ENCODE measurements at places on chromosomes 4 and X.

DNA sequence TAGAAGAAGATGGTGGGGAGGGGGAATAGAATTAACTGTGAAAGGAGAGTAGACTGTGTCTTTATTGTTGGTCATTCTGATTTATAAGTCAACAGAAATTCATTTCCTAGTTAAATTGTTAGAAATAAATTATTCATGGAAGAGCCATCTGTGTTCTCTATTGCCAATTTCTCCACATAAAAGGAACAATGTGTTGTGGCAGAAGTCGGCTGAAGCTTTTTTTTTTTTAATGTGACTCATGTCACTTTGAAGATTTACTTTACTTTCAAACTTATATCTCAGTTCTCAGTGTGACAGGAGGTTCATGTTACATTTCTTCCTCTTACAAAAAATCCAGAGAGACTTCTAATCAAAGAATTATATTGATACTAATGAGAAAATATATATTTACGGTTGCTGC lies 60.5 kb downstream of the CPE start:
- H3K4me3 ChIP-seq: no peak overlapping the region
- no peaks in the 10 kb centered on the region for H3K27me3 ChIP-seq
- no peaks in the 10 kb centered on the region for H3K36me3 ChIP-seq
- DNase-seq: no peak

- H3K36me3 ChIP-seq: peaks cover 59% of the 10 kb centered on the region
- H3K4me1 ChIP-seq: no peaks in the 10 kb centered on the region
- no peak for DNase-seq
- H3K27me3 ChIP-seq: no peaks in the 10 kb centered on the region
- H3K4me3 ChIP-seq: no peak overlapping the region
Measured at GRCh38 chrX:68511255-68511654, 12.4 kb downstream of the YIPF6 start.

- H3K4me3 ChIP-seq: no peak overlapping the region
- H3K27ac ChIP-seq: no peak overlapping the region
- no peak for DNase-seq
- H3K27me3 ChIP-seq: no peaks in the 10 kb centered on the region
- peaks cover 52% of the 10 kb centered on the region for H3K36me3 ChIP-seq
Measured at GRCh38 chr4:1967512-1968149, 41.1 kb downstream of the NELFA start.

DNA sequence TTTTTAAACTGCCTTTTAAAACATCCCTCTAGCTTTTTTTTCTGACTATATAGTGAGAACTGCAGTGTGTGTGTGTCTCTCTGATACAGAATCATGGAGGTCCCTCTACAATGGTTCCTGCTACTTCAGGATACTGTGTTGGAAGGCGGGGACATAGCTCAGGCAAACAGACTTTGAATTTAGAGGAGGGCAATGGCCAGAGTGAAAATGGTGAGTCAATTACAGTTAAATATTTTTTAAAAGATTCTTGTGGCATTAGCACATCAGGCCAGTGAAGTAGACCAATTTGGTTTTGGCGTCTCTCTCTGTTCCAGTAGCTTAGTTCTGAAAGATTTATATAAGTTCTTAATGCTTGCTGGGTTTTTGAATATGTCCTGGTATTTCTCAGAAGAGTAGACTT lies 47.1 kb downstream of the ALG13 start:
- no peak overlapping the region for H3K27ac ChIP-seq
- peaks cover 2% of the 10 kb centered on the region for H3K27me3 ChIP-seq
- H3K4me3 ChIP-seq: no peak overlapping the region
- no peaks in the 10 kb centered on the region for H3K4me1 ChIP-seq
- no peaks in the 10 kb centered on the region for H3K36me3 ChIP-seq
- DNase-seq: no peak

DNA sequence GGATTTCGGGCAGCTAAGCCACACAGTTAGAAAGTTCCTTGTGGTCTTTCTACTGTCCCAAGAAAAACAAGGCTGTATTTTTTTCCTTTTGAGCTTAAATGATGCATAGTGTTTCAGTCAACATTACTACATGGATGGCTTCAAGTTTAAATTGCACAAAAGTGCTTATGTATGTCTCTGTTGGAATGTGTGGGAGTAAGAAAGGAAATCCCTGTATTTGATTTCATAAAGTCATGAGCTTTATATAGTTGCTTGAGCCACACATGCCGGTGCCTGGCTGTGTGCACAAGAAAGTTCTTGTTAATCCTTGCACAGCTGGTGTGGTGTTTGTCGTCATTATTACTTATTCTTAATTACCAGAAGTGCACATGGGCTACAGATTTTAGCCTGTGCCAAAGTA lies 262.2 kb downstream of the ARHGAP10 start:
- no peak overlapping the region for H3K27ac ChIP-seq
- no peaks in the 10 kb centered on the region for H3K27me3 ChIP-seq
- H3K4me3 ChIP-seq: no peak overlapping the region
- peaks cover 17% of the 10 kb centered on the region for H3K36me3 ChIP-seq

DNA sequence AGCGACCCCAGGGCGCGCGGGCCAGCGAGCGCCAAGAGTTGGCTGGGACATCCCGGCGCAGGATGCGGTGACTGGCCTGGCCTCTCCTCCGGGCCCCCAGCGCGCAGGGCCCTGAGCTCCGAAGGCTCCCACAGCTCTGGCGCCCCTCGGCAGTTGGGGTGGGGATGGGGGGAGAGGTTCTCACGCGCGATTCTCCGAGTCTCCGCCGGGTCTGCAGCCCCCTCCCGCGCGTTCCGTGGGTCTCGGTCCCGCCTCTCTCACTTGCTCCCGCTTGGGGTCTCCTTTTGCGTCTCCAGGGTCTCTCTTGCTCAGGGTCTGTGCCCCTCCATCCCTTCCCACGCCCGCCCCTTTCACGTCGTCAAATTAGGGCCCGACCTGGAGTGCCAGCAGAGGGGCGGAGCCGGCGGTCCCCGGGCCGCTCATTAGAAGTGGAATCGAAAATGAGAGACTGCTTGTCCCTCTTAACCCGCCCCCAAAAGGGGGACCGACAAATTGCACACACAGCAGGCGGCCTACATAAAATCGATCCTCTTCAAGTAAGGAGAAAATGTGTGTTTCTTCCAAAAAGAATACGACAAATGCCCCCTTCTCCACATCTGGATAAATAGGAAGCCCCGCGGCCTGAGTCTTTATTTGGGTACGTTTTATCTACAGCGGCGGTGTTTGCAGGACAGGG lies 877 bp upstream of the NKX1-1 start:
- no peak for DNase-seq
- H3K27ac ChIP-seq: no peak overlapping the region
- peaks cover 54% of the 10 kb centered on the region for H3K27me3 ChIP-seq
- no peaks in the 10 kb centered on the region for H3K36me3 ChIP-seq
- peaks cover 5% of the 10 kb centered on the region for H3K4me1 ChIP-seq

DNA sequence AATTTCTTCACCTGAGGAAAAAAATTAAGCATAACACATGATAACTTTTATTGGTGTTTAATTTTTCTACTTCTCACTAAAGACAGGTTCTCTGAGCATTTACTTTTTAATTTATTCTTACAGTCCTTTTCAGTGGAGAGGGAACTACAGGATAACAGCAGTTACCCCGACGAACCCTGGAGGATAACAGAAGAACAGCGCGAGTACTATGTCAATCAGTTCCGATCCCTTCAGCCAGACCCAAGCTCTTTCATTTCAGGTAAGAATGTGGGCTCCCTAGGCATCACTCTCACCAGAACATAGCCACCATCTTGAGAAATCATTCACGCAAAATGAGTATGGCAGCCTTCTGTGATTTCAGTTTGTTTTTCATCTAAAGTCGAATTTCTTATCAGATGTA lies 100.8 kb downstream of the REPS2 start:
- no peaks in the 10 kb centered on the region for H3K4me1 ChIP-seq
- H3K4me3 ChIP-seq: no peak overlapping the region
- no peak for DNase-seq
- H3K27ac ChIP-seq: no peak overlapping the region
- H3K36me3 ChIP-seq: no peaks in the 10 kb centered on the region

- H3K27me3 ChIP-seq: no peaks in the 10 kb centered on the region
- H3K4me3 ChIP-seq: no peak overlapping the region
- no peak for DNase-seq
Measured at GRCh38 chr4:54568184-54568583, 89.6 kb upstream of the KIT start.

GRCh38 chr4:118346495-118346894 lies 6.3 kb downstream of the PRSS12 start:
- no peaks in the 10 kb centered on the region for H3K4me1 ChIP-seq
- no peak overlapping the region for H3K4me3 ChIP-seq
- no peak overlapping the region for H3K27ac ChIP-seq
- H3K27me3 ChIP-seq: no peaks in the 10 kb centered on the region
- no peak for DNase-seq

- no peak for DNase-seq
- no peak overlapping the region for H3K4me3 ChIP-seq
- no peak overlapping the region for H3K27ac ChIP-seq
- no peaks in the 10 kb centered on the region for H3K36me3 ChIP-seq
Measured at GRCh38 chr4:134591326-134591725, 389.7 kb upstream of the PABPC4L start.

GRCh38 chrX:31092476-31092875 lies 20.6 kb upstream of the FTHL17 start:
- no peaks in the 10 kb centered on the region for H3K27me3 ChIP-seq
- DNase-seq: no peak
- no peak overlapping the region for H3K27ac ChIP-seq
- no peak overlapping the region for H3K4me3 ChIP-seq
- no peaks in the 10 kb centered on the region for H3K4me1 ChIP-seq

DNA sequence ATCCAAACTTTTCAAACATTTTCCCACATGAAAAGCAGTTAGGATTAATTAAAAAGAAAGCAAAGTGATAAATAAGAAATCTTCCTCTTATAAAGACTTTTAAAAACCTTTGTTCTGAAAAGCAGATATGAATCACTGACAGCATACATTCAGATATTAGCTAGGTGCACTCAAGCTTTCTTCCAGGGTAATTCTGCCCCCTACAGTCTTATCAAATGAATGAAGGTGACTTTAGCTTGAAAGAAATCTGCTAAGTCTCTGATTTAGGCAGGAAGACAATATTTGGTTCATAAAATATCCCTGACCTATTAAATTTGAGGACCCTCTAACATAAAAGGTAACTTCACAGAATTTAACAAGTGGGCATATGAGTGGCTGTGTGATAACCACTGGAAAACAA lies 209.1 kb upstream of the FAM47A start:
- H3K27ac ChIP-seq: no peak overlapping the region
- DNase-seq: no peak
- no peaks in the 10 kb centered on the region for H3K27me3 ChIP-seq
- H3K4me1 ChIP-seq: no peaks in the 10 kb centered on the region

GRCh38 chrX:9862525-9862924 lies 76.3 kb downstream of the SHROOM2 start:
- DNase-seq: no peak
- H3K4me3 ChIP-seq: no peak overlapping the region
- no peaks in the 10 kb centered on the region for H3K4me1 ChIP-seq
- H3K27me3 ChIP-seq: no peaks in the 10 kb centered on the region

- H3K36me3 ChIP-seq: no peaks in the 10 kb centered on the region
- no peak for DNase-seq
- H3K4me1 ChIP-seq: no peaks in the 10 kb centered on the region
- peak overlapping the region; percentile 74 for H3K4me3 ChIP-seq
- peak overlapping the region; percentile 88 for H3K27ac ChIP-seq
- no peaks in the 10 kb centered on the region for H3K27me3 ChIP-seq
Measured at GRCh38 chrX:129522184-129523078, 859 bp downstream of the SMARCA1 start.

GRCh38 chr4:159269116-159269515 lies 166.2 kb downstream of the RAPGEF2 start:
- no peak overlapping the region for H3K4me3 ChIP-seq
- no peaks in the 10 kb centered on the region for H3K27me3 ChIP-seq
- H3K27ac ChIP-seq: no peak overlapping the region

GRCh38 chr4:160880180-160880579 lies 1283.6 kb downstream of the FSTL5 start:
- H3K36me3 ChIP-seq: no peaks in the 10 kb centered on the region
- no peak overlapping the region for H3K27ac ChIP-seq
- no peak for DNase-seq
- no peak overlapping the region for H3K4me3 ChIP-seq
- H3K4me1 ChIP-seq: no peaks in the 10 kb centered on the region

GRCh38 chr4:176444741-176445140 lies 125.0 kb downstream of the SPCS3 start:
- H3K27ac ChIP-seq: no peak overlapping the region
- no peaks in the 10 kb centered on the region for H3K36me3 ChIP-seq
- no peaks in the 10 kb centered on the region for H3K27me3 ChIP-seq
- DNase-seq: no peak
- no peak overlapping the region for H3K4me3 ChIP-seq

DNA sequence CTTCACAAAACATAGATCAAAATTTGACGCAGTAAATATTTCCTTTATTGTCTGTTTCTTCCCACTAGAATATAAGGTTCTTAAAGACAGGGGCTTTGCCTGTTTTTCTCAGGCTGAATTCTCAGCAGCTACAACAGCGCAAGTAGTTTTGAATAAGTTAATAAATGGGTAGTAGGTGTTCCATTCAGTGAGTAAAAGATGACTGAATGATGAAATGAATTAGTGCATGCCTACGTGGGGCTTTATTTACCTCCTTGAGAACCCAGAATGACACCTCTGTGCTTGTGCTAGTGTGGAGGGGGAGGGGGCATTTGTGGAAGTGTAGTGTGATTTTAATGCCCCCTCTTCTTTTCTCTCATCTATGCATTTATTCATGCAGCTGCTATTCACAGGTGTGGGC lies 278.9 kb downstream of the FBXW7 start:
- H3K4me1 ChIP-seq: no peaks in the 10 kb centered on the region
- no peaks in the 10 kb centered on the region for H3K27me3 ChIP-seq
- no peaks in the 10 kb centered on the region for H3K36me3 ChIP-seq

DNA sequence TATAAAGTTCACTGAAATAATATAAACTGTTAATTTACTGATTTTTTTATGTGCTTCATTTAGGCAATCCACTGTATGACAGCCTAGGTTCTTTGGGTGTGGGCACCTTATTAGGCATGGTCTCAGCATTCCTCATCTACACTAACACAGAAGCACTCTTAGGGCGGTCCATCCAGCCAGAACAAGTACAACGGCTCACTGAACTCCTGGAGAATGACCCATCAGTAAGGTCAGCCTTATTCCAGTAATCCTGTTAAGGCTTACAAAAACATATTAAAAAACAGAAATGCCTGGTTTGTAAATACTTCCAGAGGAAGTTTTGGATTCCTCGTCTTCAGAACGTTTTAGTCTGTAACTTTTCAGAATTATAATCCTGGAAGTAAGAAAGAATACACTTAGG lies 80.1 kb downstream of the SLC30A9 start:
- H3K27ac ChIP-seq: no peak overlapping the region
- H3K4me1 ChIP-seq: no peaks in the 10 kb centered on the region
- no peaks in the 10 kb centered on the region for H3K27me3 ChIP-seq
- no peak for DNase-seq
- no peaks in the 10 kb centered on the region for H3K36me3 ChIP-seq
- no peak overlapping the region for H3K4me3 ChIP-seq

DNA sequence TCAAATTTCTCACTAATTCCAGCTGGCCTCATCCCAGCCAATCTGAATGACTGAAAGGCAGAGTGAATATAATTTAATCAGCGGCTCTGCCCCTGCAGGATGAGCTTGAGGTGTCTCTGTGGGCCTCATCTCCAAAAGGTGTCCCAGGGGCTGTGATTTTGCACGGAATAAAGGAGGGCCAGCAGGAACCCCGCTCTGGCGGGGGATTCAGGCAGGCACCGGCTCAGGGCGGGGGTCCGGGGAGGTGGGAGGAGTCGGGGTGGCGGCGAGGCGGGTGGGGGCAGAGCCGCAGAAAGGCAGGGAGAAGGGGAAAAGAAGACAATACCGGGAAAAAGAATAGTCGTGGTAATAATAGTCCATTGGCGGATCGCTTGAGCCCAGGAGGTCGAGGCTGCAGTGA lies 16.0 kb upstream of the ERCC6L start:
- H3K4me1 ChIP-seq: no peaks in the 10 kb centered on the region
- H3K27ac ChIP-seq: no peak overlapping the region
- H3K27me3 ChIP-seq: no peaks in the 10 kb centered on the region
- DNase-seq: no peak
- no peak overlapping the region for H3K4me3 ChIP-seq
